ENCODE measurements at places on chromosomes 1 and 21. TPM values are rescaled to one million over a fixed set of nuclear protein-coding genes. Genes with fewer than 3 reads are reported as not detected.

Gene TM2D1
- total RNA-seq, result 95.0 TPM

Gene CHAF1B
- total RNA-seq, result under 0.01 TPM

Gene STYXL2
- total RNA-seq, result 1.2 TPM

Gene SPRR2G
- total RNA-seq, result not detected

Gene ACTA1
- total RNA-seq, result not detected

Gene NBPF20
- 5.3 TPM for total RNA-seq

Gene ZFP69B
- total RNA-seq, result 7.7 TPM

Gene USF1
- 66.6 TPM for total RNA-seq

Gene CXADR
- total RNA-seq, result 29.9 TPM

Gene SDE2
- 12.3 TPM for total RNA-seq

Gene GOLT1A
- 0.52 TPM for total RNA-seq

Measured in uterus (tissue), 4 donors.